Hippocampal formation (tissue), 2 donors: ENCODE measurements at places on chromosomes 6 and 20.

DNA sequence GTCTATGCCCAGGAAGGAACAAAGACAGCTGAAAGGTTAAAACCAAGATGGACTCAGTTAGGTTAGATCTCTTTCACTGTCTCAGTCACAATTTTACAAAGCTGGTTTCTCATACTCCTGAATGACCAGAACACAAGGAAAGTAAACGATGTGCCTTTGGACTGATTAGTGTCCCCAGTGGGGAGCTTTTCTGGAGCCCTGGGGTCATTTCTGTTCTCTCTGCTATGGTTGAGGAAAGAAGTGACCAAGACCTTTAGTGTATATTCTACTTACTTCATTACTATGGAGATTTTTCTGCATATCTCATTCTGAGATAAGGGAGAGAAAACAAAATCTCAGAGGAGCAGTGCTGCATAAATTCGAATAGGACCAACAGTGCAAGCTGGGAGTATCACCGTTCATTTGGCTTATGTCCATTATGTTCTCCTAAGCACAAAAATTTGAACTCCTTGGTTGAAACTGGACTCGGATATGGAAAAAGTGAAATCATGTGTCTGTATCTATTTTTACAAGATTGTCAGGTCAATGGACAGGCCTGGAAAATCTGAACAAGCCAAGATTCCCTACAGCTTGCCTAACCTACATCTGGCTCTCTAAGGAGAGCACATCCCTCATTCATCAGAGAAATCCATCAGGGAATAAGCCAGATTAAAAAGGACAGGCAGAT, 34.4 kb upstream of the ENPP1 start:
- no peak for DNase-seq

- no peak for DNase-seq
Observed at GRCh38 chr20:48012401-48012974, 227.2 kb upstream of the SULF2 start.

- DNase-seq = no peak
Observed at GRCh38 chr6:112123982-112124381, 36.6 kb downstream of the FAM229B start.

DNA sequence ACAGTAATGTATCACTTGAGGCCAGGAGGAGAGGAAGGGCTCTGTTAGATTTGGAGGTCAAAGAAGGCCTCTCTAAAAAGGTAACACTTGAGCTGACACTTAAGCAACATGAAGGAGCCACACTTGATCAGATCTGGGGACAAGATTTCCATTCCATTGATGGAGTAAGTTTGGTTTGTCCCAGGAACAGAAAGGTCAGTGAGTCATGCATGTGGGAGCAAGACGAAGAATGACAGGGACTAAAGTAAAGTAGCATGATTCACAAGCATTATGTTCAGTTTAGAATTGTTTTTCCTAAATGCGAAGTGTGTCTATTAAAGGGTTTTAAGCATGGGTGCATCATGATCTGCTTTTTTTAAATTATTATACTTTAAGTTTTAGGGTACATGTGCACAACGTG, 47.4 kb downstream of the COL21A1 start:
- no peak for DNase-seq

GRCh38 chr6:3731700-3732099, 19.8 kb downstream of the PXDC1 start:
- no peak for DNase-seq

GRCh38 chr6:105884426-105884825, 201.7 kb upstream of the PRDM1 start:
- no peak for DNase-seq

DNA sequence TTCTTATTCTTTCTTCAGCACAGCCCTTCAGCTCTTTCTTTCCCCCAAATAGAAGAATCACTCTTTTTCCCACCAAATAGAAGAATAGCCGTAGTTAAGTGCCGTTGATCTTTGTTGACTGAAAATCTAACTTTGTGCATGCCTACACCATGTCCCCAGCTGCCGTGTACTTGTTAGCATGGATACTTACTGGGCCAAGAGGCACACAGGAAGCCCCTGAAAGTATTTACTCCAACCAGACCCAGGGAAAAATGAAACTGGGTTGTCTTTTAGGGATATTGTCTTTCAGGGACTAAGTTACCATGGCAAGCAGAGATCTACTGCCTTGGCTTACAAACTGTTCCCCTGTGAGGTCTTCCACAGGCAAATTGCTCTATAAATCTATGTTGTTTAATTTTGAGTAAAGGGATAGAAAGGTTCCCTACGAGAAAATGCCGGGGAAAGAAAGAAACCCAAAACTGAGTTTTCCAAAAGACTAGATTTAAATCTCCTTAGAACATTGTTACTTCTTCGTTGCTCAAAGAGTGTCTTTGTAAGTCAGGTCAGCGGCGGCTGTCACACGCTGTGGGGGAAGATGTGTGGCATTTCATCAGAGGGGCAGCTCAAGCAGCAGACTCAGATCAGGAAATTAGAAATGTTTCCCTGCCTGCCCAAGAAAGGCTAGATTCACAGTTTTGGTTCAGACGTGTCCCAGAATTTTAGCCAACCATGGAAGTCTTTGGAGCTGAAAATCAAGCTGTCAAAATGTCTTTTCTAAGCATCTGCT, 188.2 kb upstream of the PRND start:
- DNase-seq = no peak

DNA sequence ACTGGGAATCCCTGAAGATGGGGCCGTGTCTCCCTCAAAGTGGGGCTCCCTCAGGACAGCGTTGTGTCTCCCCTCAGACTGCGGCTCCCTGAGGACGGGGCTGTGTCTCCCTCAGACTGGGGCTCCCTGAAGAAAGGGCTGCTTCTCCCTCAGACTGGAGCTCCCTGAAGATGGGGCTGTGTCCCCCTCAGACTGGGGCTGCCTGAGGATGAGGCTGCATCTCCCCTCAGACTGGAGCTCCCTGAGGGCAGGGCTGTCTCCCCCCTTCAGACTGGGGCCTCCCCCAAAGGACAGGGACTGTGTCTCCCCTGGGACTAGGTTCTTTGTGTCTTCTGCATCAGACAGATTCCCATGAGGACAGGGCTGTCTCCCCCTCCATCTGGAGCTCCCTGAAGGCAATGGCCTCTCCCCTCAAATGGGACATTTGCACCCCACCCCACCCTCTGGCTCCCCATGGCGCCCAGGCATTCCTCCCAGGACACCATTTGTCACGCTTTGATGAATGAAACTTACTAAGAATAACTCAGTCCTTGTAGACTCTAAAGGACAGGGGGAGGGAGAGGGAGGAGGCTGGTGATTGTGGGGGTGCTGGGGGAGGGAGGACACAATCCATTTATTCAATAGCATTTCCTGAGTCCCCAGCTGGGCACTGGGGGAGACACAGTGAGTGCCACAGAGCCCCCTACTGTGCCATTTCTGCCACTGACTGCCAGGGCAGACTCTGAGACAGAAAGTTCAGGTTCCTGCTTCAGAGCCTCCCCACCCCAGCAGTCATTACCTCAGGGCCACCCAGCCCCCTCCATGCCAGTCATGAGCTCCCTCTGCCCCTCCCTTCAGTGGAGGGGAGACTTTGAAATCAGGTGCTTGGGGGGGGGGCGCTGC, 122.4 kb downstream of the MRPL14 start:
- no peak for DNase-seq

- DNase-seq = no peak
Observed at GRCh38 chr6:76472858-76473257, 400.4 kb upstream of the IMPG1 start.
